Erythroblast (primary cell): ENCODE measurements at places on chromosomes 12 and 14.

- DNase-seq = no peak
These were observed 413.7 kb downstream of the RAD51B start for GRCh38 chr14:68233101-68233784.

DNA sequence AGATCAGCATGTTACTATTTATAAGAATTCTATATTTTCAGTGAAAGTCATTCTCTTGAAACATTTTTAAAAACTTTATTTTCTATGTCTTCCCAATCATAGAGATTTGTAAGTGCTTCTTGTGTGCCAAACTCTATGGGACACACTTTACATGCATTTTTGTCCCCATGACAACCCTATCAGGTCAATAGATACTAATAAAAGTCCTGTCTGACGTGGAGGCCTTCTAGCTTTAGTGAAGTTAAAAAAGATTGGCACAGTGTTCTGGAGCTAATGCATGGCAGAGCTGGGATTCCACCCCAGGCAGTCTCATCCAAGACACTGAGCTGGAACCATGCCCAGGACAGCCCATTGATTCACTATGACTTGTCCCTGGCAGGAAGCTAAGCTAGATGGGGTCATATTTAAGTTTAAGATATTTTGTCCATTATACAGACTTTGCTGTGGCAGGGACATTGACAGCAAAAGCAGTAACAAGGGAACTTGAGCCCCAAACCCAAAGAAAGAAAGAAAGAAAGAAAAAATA lies 28.1 kb downstream of the TTC6 start:
- DNase-seq = no peak

GRCh38 chr12:64400041-64400440 lies 4.2 kb upstream of the XPOT start:
- peak; percentile 36 for DNase-seq

DNA sequence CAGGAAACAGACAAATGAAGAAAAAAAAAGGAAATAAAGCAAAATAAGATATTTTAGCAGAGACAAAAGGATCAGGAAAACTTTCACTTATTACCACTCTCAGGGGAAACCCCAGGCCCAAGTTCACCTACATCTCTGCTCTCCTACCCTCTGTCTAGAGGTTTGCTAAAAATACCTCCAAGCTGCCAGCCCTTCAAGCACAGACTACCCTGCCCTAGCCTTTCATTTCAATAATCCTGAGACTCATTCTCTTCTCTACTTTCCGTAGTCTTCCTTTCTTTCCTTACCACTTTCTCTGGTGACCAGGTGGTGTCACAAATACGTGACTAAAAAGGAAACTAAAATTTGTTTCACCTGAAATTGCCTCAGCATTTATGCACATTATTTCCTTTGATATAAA lies 33.8 kb downstream of the RPAP3 start:
- DNase-seq = no peak

- DNase-seq = no peak
These were observed 472.7 kb upstream of the FLRT2 start for GRCh38 chr14:85057221-85057620.

DNA sequence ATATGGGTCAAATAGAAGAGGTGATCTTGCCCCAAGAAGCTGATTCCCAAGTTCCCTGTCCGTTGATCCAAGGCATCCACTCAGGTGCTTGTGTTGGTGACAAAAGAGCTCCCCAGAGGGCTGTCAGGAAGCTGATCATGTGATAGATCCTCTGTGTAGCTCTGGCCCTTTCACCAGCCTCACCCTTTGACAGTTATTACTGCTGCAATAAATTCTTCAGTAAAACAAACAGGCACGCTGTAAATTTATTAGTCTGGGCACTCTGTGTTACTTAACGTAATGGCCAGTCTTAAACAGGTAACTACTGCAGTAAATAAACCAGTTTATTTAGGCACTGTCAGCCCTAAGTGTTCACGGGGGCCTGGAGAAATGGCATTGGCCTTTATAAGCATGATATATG lies 473.9 kb downstream of the BCL11B start:
- no peak for DNase-seq

GRCh38 chr12:92292016-92292415 lies 146.4 kb upstream of the BTG1 start:
- no peak for DNase-seq
